ENCODE measurements at places on chromosomes 16 and 17.

DNA sequence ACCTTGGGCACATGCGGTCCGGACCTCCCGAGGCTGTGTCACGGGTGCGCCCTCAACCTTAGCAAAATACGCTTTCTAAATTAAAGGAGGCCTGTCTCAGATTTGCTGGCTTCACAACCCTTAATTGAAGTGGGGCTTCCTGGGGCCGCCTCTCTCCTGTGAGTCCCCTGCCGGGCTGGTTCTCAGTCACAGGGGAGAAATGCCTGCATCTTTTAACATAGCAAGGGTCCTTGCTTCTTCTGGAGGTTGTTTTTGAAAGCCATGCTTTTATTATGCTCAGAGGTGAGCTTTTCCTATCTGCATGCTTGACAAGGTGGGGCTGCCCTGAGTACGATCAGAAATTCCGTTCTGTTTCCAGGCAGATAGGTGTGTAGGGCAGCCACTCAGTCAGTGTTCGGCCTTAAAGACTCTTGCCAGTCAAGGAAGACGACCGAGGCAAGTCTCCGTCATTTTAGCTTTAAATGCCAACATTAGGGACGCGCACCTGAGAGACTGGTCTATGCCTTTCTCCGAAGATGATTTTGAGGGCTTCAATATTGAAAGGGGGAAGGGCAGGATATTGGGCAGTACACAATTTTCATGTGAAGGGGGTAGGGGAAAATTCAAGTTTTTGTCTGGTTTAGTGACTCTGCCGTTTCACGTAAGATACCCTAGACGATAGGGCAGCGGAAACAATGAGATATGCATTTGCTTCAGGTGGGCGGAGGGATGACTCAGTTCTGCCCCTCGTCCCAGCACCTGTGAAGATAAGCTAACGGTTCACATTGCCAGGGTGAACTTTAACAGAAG is 5.5 kb upstream of the SLC7A5 start:
- peak; percentile 52 for DNase-seq

DNA sequence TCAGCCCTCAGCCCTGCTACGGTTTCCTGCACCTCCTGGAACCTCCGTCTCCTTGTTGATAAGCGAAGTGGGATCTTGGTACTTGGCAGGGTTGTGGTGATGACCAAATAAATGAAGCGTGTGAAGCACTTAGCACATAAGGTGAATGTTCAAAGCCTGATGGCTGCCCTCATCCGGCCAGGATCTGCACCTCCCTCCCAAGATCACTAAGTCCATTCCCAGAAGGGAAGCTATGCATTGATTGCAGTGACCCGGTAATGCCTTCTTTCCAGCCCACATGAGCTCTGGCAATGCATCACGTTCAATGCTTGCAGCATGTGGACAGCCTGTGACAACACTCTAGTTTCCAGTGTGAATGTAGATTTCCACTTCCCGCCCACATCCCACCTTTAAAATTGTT is 24.9 kb upstream of the RHOT1 start:
- no peak for DNase-seq

DNA sequence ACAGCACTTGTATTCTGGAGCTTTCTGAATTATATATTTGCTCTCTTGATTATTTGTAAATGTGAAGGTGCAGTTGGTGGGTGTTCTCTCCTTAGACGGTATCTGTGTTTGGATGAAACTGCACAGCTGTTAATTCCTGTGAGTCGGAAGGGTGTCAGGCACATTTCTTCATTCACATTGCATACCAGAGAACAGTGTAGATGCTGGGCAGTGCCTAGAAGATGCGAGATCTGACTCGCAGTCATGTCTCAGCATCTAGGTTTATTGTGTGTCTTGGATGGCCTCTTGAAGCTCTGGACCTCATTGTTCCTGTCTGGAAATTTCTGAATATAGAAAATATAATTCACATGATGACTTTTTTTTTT is 61.2 kb downstream of the CLEC16A start:
- DNase-seq = no peak

- no peak for DNase-seq
Observed at GRCh38 chr17:48549914-48550501, 5.1 kb upstream of the HOXB2 start.

- no peak for DNase-seq
Observed at GRCh38 chr17:55564081-55564480, 52.8 kb upstream of the SMIM36 start.

DNA sequence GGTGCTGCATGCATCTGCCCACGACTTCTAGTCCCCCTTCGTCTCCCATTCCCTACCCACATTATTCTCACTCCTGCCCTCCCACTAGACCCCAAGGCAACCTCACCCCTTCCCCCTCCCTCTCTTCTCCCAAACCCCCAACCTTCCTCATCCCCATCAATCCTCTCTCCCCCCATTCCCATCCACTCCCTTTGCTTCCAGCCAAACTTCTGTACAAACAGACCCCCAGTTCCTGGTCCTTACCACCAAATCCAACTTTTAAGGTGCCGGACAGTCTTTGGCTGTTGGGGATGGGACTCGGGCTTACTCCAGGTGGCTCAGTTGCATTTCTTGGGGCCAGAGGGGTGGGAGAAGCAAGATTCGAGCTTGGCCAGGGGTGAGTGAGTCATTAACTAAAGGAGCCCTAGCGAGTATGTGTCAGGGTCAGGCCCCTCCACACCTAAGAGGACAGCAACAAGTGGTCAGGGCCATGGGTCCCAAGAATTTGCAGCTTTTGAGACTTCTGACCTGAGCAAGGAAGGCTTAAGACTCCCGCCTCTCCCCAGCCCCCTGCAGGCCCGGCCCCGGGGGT is at the start of gene SLC38A8:
Gene SLC38A8 (minus strand): TSS at position 488 of the 571 bp plus-strand sequence. CDS start 638 bp downstream, outside the sequence.
- DNase-seq = no peak
